Stimulated activated CD4-positive, alpha-beta T cell treated with anti-CD3 and anti-CD28 coated beads, TNF-alpha, amount 100 ng/mL, for 48 hours (primary cell): ENCODE measurements at places on chromosomes 7 and 10.

GRCh38 chr7:105880571-105881330 lies 4.4 kb upstream of the ATXN7L1 start:
- DNase-seq = no peak

GRCh38 chr10:68955355-68955831 lies 577 bp upstream of the DDX21 start:
- no peak for DNase-seq

DNA sequence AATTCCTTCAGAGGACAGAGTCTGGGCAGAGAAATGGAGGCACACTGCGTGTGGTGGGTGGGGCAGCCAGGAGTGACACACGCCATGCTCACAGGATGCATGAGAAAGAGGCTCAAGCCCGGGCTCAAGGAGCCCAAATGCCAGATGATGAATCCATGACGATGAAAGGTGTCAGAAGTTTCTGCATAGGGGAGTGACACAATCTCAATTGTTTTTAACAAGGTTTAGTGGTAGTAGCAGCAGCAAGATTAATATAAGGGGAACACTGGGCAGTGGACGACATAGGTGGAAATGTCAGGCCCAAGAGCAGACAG lies 126.1 kb downstream of the TNS3 start:
- no peak for DNase-seq

DNA sequence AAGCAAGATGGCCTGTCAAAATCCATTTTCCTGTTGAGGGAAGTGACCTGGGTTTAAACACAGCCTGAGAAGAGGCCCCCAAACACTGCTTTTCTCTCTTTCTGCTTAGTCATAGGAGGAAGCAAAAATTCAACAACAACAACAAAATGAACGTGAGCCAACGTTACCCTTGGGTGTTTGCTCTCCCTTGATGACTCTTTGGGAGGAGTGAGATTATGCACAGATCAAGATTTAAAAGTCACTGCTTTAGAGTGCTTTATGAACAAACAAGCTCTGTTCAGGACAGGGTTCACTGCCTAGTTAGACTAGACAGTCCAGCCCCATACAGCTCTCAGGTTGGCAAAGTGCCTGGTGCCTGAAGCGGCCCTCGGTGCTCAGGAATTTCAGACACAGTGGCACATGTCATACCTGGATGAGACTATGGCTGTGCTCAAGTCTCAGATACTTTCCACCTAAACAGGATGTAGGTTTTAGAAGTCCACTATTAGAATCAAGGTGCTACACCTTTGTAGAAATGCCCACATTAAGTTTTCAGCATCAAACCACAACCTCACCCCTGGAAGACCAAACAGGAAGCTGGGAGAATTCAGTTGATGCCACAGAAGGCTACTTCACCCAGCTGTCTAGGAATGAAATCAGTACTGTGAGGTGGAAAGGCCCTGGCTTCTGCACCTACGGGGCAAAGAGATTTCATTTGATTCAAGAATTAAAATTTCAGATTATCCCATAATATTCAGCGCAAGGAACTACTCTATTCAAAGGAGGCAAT lies 38.7 kb downstream of the DENND11 start:
- no peak for DNase-seq

DNA sequence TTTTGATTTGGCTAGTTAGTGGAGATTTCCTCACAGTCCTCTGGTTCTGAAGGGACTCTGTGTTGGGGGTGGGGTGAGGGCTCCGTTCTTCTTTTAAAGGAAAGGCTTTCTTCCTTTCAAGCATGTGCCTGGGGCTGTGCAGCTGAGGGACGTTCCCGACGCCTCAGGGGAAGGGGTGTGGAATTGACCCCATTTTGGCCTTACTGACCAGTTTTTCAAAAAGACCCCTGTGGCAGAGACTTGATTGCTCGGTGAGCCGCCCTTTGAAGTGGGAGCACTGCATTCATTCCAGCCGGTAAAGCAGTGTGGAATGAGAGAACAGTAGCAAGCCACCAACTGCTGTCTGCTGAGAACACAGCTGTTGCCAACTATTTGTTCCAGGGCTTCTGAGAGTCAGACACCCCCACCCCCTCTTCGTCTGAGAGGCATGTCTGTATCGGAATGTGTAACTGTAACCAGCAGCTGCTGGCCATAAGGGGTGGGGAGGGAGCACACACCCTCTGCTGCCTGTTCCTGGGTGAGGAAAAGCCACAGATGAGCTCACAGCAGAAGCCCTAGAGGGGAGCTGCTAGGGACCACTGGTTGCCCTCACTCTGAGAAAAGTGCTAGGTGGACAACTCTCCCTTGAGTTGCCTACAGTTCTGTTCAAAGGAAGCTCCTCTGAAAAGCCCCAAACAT lies 33.2 kb downstream of the WBP1L start:
- DNase-seq = no peak

GRCh38 chr7:93092757-93093370 lies 24.9 kb downstream of the SAMD9 start:
- DNase-seq = no peak

GRCh38 chr10:18377898-18378297 lies 237.7 kb downstream of the CACNB2 start:
- DNase-seq = no peak

GRCh38 chr7:106176414-106177299 lies 64.5 kb upstream of the SYPL1 start:
- peak; percentile 37 for DNase-seq
